ENCODE measurements at places on chromosomes 1 and 21.

GRCh38 chr1:41566274-41566885, 81.9 kb upstream of the EDN2 start:
- DNase-seq = no peak

DNA sequence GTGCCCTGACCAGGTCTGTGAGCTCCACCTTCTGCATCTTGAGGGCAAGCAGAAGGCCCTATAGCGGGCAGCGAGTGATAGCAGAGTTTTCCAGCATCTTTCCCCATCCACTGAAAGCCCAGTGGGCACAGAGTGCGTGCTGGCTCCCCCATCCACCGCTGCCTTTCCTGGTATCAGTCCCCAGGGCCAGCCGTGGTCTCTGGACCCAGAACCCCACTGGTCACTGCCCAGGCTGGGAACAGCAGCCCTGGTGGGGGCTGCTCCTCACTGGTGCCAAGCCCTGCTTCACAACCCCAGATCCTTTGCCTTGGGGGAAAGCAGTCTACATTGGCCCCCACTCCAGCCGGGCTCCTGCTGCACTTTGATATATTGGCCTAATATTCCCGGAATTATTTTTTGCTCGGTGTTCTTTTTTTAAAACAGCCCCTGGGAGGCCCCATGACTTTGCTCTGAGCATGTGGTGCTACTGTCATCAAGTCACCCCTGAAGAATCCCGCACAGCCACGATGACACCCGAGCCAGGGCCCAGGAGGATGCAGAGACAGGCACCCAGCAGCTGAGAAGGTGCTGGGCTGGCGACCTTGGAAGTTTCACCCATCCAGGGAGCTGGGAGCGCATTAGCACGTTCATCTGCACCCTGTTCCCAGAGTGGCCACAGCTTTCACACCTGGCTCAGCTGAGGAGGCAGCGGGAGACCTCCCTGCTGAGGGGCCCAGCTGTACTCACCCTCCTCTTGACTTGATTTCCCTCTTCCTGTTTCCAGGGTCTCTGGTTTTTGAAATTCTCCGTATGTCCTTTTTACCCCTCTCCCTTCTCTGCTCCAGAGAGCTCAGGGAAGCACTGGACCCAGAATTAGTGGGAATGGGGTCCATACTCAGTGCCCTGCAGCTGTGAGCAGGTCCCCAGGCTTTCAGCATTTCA, 56.9 kb downstream of the KLHDC7A start:
- no peak for DNase-seq

DNA sequence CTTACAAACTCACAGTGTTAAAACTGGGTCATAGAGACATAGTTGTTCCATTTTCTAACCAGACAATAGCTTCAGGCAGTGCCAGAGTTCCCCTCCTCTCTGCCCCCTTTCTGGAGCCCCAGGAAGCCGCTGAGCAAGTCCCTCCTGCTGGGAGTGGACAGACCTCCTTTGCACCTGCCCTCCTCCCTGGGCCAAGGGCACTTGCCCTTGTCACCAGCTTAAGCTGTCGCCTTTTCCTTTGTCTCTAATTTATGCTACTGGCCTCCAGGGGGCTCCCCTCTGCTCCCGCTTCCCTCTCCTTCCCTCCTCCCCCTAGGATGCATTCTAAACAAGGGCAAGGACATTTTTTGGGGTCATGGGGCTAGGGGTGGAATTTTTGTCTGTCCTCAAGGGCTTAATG, 182.4 kb downstream of the MIS18A start:
- DNase-seq = no peak

DNA sequence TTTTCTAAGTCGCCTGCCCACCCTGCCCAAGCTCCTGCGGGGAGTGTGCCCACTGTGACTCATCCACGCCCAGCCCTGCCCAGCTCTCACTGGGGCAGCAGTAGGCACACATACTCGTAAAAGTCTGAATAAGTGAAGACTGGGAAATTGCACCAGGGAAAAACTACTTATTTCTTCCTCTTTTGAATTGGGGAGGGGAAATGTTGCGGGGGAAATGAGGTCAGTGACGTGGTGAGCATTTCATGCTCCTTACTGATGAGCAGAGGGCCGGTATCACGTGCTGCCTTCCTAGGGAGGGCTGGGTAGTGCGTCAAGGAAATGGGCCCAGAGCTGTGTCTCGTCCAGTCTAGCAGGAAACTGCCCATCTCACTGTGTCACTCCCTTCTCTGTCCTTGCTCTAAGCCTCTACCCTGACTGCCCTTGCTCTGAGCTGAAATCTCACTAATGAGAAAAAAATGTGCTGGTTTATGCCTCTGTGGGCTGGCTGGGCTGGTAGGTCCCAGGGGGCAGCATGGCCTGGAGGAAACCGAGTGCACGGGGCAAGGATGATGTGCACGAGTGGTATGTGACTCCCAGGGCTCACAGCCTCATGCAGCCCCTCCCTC, 13.5 kb upstream of the TNFRSF1B start:
- DNase-seq = no peak

- no peak for DNase-seq
Measured at GRCh38 chr1:25992689-25993171, 5.1 kb downstream of the PAFAH2 start.

- no peak for DNase-seq
Measured at GRCh38 chr1:13706046-13706445, 6.1 kb downstream of the PRDM2 start.

DNA sequence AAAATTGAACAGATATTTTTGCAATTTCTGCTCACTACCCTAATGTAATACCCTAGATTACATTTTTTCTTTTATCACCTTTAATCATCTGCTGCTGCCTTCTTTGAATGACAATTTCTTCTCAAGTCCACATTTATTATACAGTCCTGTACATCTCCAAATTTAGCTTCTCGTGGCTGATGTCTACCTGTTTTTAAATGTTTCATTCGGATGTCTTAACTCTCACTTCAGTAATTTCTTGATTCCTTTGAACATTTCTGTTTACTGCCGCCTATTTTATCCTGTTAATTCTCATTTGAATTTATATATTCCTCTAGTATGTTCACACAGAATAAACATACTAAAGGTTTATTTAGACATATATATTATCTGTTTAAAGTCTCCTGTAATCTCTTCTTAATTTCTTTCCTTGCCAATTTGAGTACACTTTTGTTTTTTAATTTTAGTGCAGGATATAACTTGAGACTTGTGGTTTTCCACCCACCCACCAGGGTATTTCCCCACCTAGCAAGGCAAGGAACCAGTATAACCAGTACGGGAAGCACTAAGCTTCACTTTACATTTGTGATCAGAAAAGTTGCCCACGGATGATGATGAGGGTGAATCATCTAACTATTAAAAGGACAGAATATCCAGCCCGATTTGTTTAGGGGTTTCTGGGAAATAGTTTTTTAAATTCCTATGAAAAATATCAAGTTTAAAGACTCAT, 12.7 kb downstream of the INSL5 start:
- no peak for DNase-seq

- no peak for DNase-seq
Measured at GRCh38 chr21:44756423-44757185, 45.0 kb downstream of the UBE2G2 start.

DNA sequence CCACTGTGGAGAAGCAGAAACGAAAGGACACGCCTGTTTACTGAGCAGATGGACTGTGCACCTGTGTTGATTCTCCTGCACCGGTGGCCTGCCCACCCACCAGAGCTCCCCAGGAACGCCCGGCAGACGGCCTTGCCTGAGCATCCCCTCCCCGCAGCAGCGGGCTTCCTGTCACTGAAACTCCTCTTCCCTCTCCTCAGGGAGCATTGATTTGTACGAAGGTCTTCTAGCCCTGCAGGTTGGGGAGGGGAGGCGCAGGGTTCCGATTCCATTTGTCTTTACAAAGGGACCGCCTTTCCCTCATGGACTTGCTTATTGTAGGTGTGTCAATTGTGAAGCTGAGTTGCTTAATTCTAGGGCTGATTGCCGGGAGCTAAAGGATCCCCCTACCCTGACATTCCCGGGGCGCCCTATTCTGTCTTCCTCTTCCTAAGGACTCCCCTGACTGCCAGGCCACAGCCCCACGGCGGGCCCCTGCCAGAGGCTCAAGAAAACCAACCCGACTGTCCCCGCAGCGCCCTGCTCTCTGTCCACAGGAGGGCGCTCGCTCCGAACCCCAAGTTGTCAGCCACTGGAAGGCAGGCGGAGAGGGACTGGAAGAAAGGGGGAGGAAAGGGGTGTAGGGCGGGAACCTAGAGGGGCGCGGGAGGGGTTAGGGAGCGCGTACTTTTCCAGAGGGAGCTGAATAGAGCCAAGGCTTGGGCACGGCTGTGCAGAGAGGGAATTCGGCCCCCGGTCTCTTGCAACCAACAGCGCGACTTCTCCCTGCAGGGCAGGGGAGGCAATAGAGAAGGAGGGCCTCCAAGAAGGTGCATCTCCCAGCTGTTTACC, 2.8 kb downstream of the S100A6 start:
- peak; percentile 85 for DNase-seq

DNA sequence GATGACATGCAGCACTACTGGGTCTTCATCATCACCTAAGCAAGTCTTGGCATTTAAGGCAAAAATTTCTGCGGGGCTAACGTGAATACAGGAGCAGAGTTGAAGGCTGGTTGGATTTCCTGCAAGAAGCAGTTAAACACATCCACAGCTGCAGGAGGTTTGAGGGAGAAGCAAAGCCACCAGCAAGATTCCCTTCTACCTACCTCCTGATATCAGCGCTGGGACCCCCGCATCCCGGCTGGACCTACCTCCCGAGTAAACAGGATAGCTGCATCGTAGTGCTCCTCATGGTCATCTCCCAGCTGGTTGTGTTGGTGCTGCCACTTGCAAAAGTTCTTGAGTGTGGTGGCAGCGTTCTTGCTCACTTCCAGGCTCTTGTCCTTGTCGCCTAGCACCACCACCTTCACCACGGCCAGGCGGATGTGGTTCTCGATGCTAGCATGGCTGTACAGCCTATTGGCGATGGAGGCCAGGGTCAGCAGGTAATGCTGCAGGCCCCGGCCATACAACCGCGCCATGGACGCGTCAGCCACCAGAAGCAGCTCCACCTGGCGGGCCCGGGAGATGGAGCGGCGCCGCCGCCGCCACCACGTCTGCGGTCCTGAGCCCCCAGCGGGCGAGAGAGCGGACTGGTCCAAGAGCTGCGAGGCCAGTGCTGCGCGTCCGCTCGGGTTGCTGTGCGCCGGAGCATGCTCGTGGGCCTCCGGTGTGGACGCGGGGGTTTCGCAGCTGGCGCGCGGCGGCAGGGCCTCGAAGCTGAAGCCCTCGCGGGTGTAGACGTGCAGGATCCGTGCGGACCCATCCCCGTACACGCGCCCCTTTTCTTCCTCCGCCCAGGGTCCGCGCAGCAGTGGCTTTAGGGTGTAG, 1.6 kb downstream of the ADAMTS5 start:
- no peak for DNase-seq

- DNase-seq = no peak
Measured at GRCh38 chr21:42286416-42286815, 28.8 kb downstream of the TFF3 start.

DNA sequence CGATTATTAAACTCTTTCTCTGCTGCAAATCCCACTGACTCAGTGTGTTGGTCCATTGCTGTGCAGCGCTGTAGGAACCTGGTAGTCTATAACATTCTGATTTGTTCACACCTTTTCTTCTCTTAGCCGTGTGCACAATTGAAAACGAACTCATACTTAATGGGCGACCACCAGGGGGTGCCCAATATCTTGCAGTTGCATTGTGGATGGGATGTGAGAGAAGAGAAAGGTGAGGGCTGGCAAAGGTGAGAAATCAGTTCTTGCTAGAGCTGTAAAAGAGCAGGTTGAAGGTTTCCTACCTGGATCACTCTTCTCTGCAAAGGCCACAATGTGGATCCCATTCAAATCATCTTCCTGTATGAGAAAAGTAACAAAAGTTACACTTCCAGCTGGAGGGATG, 51.0 kb downstream of the CASQ2 start:
- peak; percentile 54 for DNase-seq

DNA sequence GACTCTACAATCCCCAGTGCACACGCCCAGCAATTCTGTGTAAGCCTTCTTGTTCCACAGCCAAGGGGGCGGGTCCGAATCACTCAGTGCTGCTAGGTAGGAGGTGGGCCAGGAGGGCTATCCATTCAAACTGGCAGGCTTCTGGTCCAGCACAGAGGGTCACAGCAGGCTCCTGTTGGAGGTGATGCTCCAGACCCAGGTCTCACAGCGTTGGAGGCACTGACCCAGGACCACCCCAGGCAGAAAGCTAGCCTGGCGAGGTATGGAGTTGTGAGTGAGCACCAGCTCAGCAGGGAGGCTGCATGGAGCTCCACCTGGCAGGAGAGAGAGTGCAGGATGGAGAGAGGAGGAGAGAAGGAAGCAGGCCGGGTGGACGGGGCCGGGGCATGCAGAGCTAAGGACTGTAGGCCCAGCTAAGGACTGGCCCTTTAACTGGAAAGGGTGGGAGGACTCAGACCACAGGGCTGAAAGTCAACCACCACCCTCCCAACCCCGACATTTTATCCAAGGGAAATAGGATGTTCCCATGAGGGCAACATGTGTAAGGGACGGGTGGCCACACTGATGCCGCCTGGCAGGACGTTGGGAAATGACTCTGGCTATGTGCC, 38.7 kb downstream of the GPR161 start:
- no peak for DNase-seq

GRCh38 chr1:162649583-162649982, 17.3 kb downstream of the DDR2 start:
- no peak for DNase-seq

Data from NCI-H526 treated with DMSO at 0.1 percent for 48 hours (cell line).